ENCODE measurements at places on chromosomes 6 and 20.

GRCh38 chr6:156845454-156846155 lies 68.4 kb downstream of the ARID1B start:
- DNase-seq: no peak

DNA sequence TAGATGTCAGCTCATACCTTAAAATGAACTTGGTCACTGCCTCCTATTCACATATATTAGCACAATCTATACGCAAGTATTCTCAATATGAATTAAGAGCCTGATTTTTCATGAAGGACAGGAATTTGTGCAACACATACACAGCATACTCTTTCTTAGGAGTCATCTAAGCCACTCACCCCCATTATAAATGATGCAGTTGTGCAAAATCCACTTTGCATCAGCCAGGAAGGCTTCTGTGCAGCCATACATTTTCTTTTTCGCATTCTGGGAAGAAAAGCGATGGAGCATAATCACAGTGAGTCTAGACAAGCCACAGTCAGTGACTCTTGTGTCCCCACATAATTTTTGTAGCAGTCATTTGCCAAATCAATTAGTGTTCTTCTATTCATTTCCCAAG lies 66.5 kb downstream of the ZMYND8 start:
- DNase-seq: no peak

GRCh38 chr20:34491226-34491931 lies 24.8 kb upstream of the DYNLRB1 start:
- DNase-seq: no peak

GRCh38 chr6:167576050-167576741 lies 250.5 kb upstream of the AFDN start:
- DNase-seq: no peak

DNA sequence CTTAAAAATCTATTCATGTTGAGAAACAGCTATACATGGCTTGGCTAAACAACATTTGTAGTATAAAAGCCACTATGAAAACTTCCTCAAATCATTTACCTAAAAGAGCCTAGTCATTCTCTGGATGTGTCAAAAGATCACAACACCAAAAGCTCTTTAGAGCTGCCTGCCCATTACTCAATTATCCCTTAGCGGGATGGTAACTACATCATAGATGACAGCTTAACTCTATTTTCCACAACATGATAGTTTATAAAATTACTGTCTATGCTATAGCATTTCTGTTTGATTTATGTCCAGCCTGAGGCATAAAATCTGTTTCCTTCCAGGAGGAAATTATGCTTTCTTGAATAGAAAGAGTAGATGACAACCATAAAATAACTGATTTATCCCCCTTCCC lies 777.6 kb upstream of the HS3ST5 start:
- DNase-seq: no peak

DNA sequence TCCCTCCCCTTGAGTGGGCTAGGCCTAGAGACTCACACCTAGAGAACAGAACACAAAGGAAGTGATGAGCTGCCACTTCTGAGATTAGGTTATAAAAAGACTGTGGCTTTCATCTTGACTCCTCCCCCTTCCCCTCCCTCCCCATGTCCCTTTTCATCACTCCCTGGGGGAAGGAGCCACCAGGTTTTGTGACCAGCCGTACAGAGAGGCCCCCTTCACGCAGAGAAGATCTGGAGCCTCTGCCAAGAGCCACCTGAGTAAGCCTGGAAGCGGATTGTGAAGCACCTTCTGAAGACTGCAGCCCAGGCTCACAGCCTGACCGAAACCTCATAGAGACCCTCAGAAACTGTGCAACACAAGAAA lies 118.4 kb upstream of the NXT1 start:
- DNase-seq: no peak

- DNase-seq: no peak
Observed at GRCh38 chr6:15926256-15926655, 202.6 kb upstream of the MYLIP start.

DNA sequence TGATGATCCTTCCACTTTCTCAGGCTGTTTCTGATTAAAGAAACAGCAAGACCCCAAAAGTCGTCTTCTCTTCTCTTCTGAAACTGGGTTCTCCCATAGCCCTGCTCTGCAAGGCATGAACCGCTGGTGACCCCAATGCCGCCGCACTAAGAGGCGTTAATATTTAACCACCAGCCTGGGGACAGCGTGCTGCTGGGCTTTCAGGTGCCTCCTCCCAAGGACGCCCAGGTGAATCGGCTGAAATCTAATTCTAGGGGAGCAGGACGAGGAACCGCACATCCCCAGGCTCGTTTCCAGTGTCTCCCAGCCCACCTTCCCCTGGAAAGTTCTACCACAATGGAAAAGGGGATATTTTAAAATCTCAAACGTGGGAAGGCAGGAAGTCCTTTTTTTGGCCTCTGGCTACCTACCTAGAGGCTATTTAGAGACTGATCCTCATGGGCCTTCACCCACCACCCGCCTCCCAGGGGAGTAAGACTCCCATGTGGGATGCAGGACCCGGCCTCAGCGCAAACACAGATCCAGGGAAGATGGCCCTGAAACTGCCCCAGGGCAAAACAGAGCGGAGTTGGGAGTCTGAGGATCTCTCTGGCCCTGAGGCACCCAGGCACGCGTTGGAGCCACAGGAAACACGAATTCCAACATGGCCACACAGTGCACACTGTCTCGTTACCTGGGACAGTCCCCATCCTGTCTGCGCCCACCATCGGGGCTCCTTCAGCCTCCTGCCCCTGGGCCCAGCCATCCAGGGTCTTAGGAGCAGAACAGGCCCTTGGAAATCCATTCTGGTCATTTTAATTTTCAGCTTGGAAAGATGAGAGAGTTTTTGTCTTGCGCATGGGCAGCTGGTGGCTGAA lies 56.2 kb downstream of the BMP7 start:
- no peak for DNase-seq

DNA sequence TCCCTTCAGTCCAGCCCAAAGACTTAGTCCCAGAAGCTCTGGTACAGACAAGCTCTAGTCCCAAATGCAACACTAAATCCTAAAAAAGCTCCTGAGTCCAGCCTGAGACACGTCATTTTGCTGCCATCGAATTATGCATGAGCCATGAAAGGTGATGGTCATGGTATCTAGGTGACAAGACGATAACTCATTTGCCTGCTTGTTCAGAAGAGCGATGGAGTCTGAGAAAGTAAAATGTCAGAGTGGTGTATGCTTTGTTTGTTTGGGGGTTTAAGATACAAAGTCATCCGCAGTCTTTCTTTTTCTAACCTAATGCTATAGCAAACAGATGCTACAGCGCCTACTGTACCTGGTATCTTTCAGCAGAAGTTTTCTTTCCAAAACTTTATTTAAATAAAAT lies 54.7 kb downstream of the SLC23A2 start:
- no peak for DNase-seq

- DNase-seq: no peak
Observed at GRCh38 chr20:63067721-63068560, 61.2 kb upstream of the BHLHE23 start.

DNA sequence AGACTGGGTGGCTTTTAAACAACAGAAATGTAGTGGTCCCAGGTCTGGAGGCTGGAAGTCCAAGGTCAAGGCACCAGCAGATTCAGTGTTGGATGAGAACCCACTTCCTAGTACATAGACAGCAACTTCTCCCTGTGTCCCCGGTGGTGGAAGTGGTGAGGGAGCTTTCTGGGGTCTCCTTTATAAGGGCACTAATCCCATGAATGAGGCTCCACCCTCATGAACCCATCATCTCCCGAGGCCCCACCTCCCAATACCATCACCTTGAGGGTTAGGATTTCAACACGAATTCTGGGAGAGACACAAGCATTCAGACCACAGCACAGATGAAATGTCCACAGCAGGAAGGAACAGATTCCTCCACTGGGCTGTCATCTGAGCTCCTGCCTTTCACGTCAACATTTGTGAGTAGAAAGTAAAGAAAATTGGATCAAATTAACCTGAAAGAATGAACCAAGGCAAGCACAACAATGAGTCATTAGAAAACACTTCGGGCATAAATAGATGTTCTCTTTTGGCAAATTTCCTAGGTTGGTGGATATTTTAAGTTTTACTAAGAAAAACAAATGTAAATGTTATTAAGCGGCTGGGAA lies 130.7 kb downstream of the RNASET2 start:
- DNase-seq: no peak

DNA sequence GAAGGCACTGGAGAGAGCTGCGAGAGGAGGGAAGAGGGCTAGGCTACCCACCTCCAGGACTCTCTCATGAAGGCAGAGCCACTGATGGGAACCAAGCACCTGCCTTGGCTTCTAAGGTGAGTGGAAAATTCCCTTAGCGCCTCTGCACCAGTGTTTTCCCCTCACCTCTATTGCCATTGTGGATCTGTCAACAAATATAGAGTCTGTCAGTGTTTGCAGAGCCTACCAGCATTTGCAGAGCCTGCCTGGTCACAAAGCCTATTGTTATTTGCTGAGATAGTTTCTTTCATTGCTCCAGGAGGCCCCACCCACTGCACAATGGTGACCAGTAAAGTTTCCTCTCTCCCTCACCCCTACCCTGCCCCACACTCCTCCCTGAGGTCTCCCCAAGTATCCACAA lies 141.9 kb downstream of the MRPL14 start:
- no peak for DNase-seq

DNA sequence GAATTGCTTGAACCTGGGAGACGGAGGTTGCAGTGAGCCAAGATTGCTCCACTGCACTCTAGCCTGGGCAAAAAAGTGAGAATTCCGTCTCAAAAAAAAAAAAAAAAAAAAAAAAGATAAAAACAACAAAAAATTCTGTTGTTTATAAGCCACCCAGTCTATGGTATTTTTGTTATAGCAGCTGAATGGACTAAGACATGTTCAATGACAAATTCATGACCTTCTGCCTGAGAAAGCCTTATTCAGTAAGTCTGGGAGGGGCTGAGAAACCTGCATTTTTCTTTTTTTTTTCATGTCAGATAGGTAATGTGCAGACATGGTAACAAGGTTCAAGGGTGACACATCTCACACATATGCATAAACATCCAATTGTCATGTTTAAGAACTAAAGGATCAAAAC lies 40.4 kb upstream of the TRAF3IP2 start:
- DNase-seq: no peak

- peak; percentile 48 for DNase-seq
Observed at GRCh38 chr20:25310268-25310920, 62.5 kb downstream of the PYGB start.

GRCh38 chr6:107832151-107833056 lies 8.3 kb upstream of the SCML4 start:
- no peak for DNase-seq

DNA sequence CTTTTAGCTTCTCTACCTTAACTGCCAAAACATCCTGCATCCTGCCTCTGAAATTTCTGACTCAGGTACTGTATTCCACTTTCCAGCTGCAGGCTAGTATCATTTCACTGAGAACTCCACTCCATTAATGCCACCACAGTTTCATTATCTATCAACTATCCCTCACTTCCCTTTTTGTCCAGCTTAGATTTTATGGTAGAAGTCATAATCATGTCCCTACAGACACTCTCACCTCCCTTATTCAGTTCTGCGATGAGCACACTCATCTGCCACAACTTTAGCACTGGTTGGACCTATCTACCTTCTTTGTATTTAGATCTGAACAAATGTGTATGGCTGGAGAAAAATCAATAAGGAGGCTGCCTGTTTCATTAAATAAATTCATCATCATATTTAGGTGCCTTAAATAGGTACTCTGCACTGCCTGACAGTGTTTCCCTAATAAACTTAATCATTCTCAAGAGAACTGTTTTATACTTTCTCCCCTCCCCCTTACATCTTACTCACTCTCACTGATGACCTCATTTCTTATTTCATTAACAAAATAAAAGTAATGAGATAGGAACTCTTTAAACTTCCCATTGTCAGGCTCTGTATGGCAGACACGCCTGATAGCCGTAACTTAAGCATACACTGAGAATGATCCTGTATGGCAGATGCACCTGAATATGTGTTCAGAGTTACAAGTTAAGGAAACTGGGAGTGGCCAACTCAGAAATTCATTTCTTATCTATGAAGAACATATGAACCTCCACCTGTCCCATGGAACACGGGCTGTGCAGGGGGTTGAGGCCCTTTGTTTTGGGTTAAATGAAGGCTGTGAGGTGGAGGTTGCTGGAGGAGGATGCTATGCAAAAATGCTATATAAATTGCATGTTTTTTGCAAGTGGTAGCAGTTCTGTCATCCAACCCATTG lies 95.3 kb upstream of the MAN1A1 start:
- DNase-seq: no peak

DNA sequence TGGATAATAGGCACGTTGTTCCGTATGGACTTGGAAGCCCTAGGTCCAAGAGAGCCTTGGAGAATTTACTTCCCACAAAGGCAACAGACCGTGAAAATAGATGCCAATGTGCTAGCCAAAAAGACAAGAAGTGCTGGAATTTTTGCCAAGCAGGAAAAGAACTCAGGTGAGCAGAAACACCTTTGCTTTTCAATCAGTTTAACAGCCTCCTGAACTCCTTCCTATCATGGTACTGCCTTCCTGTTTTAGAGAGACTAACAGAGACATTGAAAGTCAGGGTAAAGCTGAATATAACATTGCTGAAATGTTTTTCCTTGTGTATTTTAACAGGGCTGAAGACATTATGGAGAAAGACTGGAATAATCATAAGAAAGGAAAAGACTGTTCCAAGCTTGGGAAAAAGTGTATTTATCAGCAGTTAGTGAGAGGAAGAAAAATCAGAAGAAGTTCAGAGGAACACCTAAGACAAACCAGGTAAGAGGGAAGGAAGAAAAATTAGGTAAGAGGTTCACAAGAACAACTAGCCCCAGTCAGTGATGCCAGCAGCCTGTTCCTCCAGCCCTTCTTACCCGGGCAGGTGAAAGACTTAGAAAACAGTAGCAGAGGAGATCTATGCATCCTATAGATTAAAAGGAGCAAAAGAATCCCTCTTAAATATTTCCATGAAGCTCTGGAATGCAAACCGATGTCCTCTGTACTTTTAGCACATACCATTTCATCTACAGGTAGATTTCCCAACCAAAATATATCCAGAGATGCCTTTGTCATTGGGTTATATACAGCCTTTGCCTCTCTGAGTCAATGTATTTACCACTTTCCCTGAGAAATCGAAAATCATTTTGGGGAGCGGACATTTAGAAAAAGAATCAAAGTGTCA lies 4.0 kb downstream of the EDN1 start:
- DNase-seq: no peak

- no peak for DNase-seq
Observed at GRCh38 chr20:40225596-40225995, 463.4 kb downstream of the MAFB start.

DNA sequence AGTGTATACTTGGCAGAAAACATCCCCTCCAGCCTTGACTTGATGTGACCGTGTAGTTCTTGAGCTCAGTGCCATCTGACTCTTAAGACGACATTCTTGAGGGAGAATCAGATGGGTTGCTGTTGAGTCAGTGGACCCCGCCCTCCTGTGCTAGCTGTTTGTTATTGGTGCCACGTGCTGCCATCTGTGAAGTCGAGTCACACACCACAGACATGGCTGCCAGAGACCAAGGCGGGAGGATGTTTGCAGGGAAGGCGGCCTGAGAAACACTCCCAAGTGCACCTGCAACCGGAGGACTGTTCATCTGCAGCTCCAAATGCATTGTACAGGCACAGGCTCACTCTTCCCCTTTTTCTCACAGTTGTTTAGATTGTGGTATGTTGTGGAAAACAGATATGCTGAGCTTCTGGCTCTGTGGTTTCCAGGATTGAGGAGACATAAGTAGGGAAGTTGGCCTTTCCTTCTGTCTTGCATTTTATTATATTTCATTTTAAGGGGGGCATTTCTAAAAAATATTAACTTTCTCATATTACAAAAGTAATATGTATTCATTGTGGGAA lies 345.3 kb upstream of the ZFP64 start:
- DNase-seq: no peak

All from stimulated activated CD4-positive, alpha-beta T cell treated with anti-CD3 and anti-CD28 coated beads, Interleukin-15, amount 100 ng/mL, for 48 hours (primary cell).